ENCODE measurements at places on chromosomes 7 and 10. TPM values are rescaled to one million over a fixed set of nuclear protein-coding genes. Genes with fewer than 3 reads are reported as not detected.
A peak's percentile ranks its signal among the peaks of the same experiment; 100 is the strongest.

GRCh38 chr7:145848691-145849090, 267.9 kb upstream of the CNTNAP2 start:
- DNase-seq: no peak

The LOXL4 gene
- total RNA-seq: 39.6 TPM

The OR13A1 gene
- total RNA-seq: not detected

GRCh38 chr7:114976666-114977065, 54.8 kb downstream of the MDFIC start:
- no peak for DNase-seq

The OR2A42 gene
- not detected for total RNA-seq

- no peak for DNase-seq
These were observed 984 bp upstream of the IKZF1 start for GRCh38 chr7:50303335-50304128.

The ANXA8 gene
- total RNA-seq: not detected

GRCh38 chr7:66125052-66125694, 10.5 kb downstream of the CRCP start:
- no peak for DNase-seq

GRCh38 chr7:150855046-150855445, 2.7 kb downstream of the AOC1 start:
- DNase-seq: peak; percentile 28

The PLCE1 gene
- 5.7 TPM for total RNA-seq

GRCh38 chr7:14606101-14606500, 296.4 kb downstream of the DGKB start:
- no peak for DNase-seq

The PDE6C gene
- total RNA-seq: not detected

- DNase-seq: no peak
These were observed 91.9 kb downstream of the MYL10 start for GRCh38 chr7:101537205-101537604.

DNA sequence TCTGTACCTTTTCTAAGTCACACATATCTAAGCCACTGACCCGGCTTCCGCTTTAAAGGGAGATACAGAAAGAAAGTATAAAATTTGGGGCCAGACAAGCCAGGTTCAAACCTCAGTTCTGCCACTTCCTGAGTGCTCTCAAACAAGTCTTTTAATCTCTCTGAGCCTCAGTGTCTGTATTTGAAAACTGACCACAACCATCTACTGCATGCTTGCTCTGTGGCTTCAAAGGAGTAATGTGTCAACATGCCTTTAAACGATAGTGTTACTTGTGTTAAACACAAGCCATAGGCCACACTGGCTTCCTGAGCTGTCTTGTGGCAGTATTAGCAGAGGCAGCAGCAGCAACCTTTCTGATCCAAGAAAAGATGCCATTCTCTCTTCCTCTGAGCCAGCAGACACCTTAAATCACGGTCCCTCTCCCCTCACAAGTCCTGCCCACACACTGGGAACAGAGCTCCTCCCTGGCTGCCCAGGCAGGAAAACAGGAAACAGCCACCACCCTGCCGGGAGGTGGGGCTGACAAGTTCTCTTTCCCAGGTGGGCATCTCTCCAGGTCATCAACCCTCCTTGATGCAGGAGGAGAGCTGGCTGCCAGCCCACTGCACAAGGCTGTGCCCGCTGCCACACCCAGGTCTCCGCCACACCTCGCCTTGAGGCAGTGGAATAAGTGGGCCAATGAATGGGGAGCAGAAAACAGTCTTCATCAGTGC, 10.7 kb downstream of the HIP1 start:
- DNase-seq: no peak

DNA sequence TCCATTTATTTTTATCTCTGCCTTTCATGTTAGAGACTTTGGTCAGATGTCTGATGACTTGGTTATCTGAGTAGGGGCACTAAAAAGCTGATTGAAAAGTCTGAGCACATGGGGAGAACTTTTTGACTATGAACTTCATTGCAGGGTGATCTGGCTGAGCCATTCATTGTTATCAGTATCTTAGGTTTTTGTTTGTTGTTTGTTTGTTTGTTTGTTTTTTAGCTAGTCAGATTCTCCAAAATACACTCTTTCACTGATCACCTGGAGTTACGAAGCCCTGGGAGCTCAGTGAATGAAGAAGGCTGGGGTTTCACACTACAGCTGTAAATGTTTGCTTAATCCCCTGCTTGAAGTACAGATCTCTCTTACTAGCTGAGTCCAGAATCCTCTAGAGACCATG, 28.6 kb upstream of the DLG5 start:
- DNase-seq: no peak

The FAM25C gene
- total RNA-seq: not detected

DNA sequence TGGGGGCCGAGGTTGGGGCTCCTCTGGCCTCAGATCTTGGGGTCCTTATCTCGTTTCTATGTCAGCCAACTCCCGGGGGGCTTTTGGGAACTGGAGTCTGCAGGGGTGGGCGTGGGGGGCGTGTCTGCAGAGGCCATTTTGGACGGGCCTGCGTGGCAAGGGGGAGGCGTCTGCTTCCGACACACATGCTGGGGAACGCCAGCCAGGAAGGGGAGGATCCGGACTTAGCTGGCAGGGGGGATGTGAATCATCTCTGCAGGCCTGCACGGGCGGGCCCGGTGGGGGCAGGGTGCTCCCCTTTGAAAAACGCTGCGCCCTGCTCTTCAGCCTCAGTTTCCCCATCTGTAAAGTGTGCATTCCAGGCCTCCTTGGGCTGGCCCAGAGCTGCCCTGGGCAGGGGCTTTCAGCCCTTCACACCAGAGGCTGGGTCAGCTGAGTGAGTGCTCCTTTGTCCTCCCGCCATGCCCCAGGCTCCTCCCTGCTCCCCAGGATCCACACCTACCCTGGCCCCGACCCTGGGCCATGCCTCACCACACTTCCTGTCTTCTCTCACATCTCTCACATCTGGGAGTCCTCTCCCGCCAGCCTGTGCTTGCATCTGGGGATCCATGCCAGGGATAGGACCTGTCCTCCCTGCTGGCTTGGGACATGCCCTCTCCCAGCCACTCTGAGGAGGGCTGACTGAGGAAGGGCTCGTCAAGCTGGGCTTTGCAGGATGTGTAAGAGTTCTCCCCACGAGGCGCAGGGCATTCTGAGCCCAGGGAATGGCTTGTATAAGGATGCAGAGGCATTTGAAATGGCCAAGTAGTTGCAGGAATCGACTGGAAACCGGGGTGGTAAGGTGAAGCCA, 172.6 kb upstream of the TNRC18 start:
- DNase-seq: no peak

DNA sequence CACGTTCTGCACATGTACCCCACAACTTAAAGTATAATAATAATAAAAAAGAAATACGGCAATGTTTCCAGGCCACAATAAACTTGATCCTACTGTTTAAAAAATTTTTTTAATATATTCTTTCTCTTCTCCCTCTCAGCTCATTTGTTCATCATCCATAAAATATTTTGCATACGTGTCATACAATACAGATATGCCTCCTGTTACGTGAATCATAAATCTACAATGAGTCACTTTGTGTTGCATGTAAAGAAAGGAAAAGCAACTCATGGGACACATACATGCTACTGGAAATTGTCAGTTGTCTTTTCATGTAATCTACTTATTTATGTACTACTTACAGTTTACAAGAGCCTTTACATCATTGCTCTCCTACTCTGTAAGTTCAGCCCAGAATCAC, 1.1 kb upstream of the TECTB start:
- no peak for DNase-seq

- no peak for DNase-seq
These were observed 682.7 kb upstream of the IGFBP3 start for GRCh38 chr7:46603780-46604179.

DNA sequence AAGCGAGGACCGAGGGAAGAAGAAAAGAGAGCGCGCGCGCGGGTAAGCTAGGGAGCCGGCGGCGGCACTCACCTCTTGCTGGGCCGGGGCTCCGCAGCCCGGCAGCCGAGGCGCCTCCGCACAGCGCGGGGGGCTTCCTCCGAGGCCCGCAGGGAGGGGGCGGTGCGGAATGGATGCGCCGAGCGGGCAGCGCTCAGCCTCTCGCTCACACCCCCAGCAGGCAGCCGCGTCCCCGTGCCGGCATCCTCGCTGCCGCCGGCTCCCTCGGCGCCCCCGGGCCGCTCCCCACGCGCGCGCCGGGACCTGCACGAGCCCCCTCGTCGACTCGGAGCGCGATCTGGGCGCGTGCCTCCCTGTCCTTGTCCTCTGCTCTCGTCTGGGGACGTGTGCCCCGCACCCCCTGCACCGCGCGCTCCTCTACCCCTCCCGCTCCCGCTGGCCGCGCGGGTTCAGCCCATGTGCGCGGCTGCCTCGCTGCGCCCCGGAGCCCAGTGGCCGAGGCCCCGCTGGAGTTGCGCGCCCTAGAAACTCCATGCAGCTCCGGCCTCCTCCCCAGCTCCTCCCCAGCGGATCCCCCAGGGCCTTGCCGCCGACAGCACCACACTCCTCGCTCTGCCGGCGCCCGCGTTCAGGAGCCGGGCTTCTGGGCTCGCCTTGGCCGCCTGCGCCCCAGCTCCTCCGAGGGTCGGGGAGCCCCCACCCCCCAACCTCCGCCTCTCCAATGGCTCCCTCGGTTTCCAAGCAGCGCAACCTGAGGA, 75.3 kb downstream of the CALN1 start:
- DNase-seq: no peak

- DNase-seq: no peak
These were observed 13.9 kb upstream of the PWWP2B start for GRCh38 chr10:132383101-132383500.

GRCh38 chr10:23461557-23461956, 22.7 kb downstream of the OTUD1 start:
- DNase-seq: no peak

DNA sequence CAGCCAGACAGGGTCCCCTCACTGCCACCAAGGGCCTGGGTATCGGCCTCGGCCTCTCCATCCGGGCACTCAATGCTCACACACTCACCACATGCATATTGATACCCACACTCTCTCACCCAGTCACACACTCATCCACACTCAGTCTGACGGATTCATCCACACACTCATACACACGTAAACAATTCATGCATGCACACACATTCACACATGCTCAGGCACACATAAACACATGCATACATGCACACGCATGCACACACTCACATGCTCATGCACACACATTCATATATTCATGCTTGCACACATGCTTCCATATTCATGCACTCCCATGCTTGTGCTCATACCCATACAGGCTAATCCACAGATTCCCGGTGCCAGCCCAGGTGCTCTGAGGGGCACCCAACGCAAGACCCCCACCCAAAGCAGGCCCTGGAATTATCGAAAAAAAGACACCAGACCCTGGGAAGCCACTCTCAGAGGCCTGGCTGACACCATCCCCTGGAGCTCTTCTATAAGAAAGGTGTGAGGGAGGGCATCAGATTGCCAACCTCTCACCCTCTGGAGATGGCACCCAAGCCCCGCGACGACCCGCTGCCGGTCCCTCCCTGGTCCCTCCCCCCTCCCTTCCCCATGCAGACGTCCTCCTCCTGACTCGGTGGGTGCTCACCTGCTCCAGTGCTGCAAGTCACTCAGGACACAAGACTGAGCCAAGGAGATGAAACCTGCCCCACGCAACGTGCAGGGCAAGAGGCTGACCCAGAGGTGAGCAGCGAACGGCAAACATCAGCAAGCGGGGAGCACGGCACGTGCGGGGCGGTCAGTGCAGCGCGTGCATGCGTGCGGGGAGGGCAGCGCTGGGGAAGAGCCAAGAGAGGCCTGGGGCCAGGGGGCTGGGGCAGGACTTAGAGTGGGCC, 15.2 kb downstream of the STK32C start:
- no peak for DNase-seq

Data from mesenteric fat pad (tissue), 1 donor.